PC-9 (cell line): ENCODE measurements at places on chromosomes 2 and 18. TPM values are rescaled to one million over a fixed set of nuclear protein-coding genes. Genes with fewer than 3 reads are reported as not detected.
A peak's percentile ranks its signal among the peaks of the same experiment; 100 is the strongest.

Gene FAP
- not detected in 2 replicates for total RNA-seq

Gene EML4
- total RNA-seq: 52.0 and 64.1 TPM in 2 replicates

Gene CD226
- 0.13 TPM in 2 replicates for total RNA-seq

DNA sequence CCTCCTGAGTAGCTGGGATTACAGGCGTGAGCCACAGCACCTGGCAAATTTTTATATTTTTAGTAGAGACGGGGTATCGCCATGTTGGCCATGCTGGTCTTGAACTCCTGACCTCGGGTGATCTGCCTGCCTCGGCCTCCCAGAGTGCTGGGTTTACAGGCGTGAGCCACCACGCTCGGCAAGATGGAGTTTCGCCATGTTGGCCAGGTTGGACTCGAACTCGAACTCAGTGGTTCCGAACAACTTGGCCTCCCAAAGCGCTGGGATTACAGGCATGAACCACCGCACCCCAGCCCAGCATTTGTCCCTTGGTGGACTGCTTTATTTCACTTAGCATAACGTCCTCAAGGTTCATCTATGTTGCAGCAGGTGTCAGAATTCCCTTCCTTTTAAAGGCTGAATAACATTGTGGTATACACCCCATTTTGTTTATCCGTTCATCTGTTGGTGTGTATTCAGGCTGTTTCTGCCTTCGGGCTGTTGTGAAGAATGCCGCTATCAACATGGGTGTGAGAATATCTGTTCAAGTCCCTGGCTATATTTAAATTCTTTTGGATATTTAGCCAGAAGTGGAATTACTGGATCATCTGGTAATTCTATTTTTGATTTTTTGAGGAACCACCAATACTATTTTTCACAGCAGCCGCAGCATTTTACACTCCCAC is 1.2 kb upstream of the CENPA start:
- DNase-seq: peak; percentile 71

GRCh38 chr2:242043538-242044312 is 174.2 kb downstream of the RTP5 start:
- DNase-seq: no peak
